ENCODE measurements at places on chromosomes 12 and 14.

DNA sequence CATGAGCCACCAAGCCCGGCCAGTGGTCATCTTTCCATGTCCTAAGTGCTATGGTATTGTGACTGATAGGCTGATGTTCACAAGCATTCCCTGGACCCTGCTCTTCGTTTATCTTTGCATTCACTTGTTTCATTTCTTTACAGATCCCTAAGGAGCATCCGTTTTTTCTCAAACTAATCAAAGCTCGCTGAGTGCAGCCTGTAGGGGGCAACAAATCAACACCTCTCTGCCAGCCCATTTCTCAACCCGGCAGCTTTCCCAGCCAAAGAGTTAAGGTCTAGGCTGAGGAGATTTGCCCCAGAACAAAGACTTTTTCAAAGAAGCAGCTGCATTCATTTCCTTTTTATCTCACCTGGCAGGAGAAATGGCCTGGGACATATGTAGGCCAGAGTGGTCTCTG lies 12.1 kb downstream of the SIRT4 start:
- no peaks in the 10 kb centered on the region for H3K36me3 ChIP-seq
- no peak overlapping the region for H3K4me3 ChIP-seq
- no peak overlapping the region for H3K27ac ChIP-seq
- H3K27me3 ChIP-seq = no peaks in the 10 kb centered on the region
- no peak for DNase-seq

DNA sequence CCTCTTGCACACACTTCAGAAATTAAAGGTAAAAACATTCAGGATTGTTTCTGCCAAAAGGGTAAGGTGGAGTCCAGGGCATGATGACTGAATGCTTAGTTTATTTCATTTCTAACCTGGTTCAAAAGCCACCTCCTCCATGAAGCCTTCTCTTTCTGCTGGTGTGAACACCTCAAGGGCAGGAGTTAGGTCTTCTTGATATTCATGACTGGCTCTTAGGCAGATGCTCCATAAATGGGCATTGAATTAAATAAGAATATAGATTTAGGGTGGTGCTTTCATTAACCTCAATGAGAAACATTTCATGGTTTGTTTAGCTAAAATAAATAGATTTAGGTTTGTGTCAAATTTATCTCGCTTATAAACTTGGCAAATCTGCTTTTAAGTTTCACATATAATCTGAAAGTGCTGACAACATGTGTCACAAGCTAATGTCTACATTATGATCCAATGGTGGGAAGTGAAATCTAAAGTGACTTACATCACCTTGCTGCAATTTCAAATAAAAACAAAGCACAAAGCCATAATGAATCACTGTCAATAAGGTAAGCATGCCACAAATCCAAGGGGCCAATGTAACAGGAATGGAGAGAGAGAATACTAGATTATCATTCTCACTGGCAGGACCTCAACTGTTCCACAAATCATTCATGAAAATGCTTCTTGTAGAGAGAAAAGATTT lies 72.7 kb upstream of the GRIP1 start:
- DNase-seq = no peak
- H3K4me3 ChIP-seq = no peak overlapping the region
- H3K36me3 ChIP-seq = no peaks in the 10 kb centered on the region
- H3K4me1 ChIP-seq = no peaks in the 10 kb centered on the region
- no peaks in the 10 kb centered on the region for H3K27me3 ChIP-seq

DNA sequence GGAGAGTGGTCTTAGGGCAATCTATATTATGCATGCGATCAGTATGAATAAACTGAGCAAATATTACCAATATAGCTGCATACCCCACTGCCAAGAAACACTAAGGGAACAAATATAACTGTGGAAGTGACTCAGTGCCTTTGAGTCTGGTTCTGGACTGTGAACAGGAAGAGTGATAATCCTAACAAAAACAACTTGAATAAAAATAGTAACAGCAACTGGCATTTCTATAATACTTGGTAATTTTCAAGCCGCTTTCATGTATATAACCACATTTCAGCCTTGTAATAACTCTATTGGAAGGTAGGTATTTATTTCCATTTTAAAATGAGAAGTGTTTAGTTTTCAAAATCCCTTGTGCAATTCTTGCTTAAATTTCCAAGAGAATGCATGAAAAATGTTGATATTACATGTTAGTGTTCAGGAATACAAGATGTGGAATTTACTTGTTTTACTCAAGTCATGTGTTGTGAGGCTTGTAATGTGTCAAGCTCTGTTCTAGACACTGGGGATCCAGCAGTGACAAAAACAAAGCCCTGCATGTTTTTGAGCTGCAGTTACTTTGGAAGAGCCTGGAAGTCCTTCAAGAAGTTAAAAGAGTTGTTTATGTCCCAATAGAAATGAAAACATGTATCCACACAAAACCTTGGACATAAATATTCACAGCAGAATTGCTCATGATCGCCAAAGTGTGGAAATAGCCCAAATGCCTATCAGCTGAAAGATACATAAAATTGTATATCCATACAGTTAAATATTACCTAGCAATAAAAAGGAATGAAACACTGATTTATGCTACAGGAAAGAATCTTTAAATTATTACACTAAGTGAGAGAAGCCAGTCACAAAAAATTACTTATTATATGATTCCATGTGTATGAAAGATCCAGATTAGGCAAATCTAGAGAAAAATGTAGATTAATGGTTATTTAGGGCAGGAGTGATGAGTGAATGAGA lies 338.1 kb upstream of the TMEM132C start:
- no peak overlapping the region for H3K27ac ChIP-seq
- H3K36me3 ChIP-seq = no peaks in the 10 kb centered on the region
- no peak for DNase-seq

- no peak overlapping the region for H3K27ac ChIP-seq
- H3K4me3 ChIP-seq = no peak overlapping the region
- no peak for DNase-seq
- no peaks in the 10 kb centered on the region for H3K4me1 ChIP-seq
- H3K36me3 ChIP-seq = no peaks in the 10 kb centered on the region
These were observed 11.9 kb upstream of the CCND2 start for GRCh38 chr12:4261655-4262054.

DNA sequence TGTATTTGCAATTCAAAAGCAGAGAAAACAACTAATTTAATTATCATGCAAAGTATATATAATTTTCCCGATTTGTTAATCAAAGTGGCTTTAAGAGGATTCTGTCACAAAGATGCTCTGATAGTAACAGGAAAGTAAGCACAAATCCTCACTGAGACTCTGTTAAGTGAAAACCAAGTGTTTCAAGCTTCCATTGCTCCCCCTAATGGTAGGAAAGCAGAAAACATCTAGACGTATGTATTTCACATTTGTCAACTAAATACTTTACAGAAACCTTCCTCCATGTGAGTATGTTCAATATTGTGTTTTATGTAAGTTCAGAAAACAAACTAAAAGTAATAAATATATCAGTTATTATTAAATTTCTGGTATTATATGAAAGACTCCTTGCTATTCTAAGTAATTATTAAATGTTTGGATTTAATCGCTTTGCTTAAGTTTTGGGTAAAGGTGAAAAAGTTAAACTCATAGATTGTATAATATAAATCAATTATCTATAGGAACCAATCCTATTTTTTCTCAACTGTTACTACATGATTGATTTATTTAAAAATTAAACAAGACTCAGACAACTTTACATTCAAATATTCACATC lies 1.5 kb upstream of the NTS start:
- H3K36me3 ChIP-seq = no peaks in the 10 kb centered on the region
- no peaks in the 10 kb centered on the region for H3K4me1 ChIP-seq
- no peak for DNase-seq
- no peak overlapping the region for H3K4me3 ChIP-seq
- H3K27me3 ChIP-seq = no peaks in the 10 kb centered on the region

All from tibial nerve (tissue), 4 donors.